Transverse colon (tissue), 4 donors: ENCODE measurements at places on chromosomes 11 and 22. TPM values are rescaled to one million over a fixed set of nuclear protein-coding genes. Genes with fewer than 3 reads are reported as not detected.

GRCh38 chr11:14546672-14547071 lies 26.5 kb upstream of the PSMA1 start:
- no peak for DNase-seq
- no peaks in the 10 kb centered on the region for H3K27me3 ChIP-seq
- no peak overlapping the region for H3K4me3 ChIP-seq
- peaks cover 37% of the 10 kb centered on the region for H3K4me1 ChIP-seq

- peaks cover 5% of the 10 kb centered on the region for H3K4me1 ChIP-seq
- H3K4me3 ChIP-seq = no peak overlapping the region
- H3K27ac ChIP-seq = no peak overlapping the region
- peaks cover 11% of the 10 kb centered on the region for H3K36me3 ChIP-seq
Measured at GRCh38 chr22:50218996-50219727, 18.4 kb downstream of the SELENOO start.

GRCh38 chr11:76659672-76660532 lies 10.6 kb downstream of the LRRC32 start:
- peak; percentile 5 for DNase-seq
- H3K4me1 ChIP-seq = peaks cover 22% of the 10 kb centered on the region
- H3K4me3 ChIP-seq = no peak overlapping the region
- no peaks in the 10 kb centered on the region for H3K36me3 ChIP-seq
- no peak overlapping the region for H3K27ac ChIP-seq

DNA sequence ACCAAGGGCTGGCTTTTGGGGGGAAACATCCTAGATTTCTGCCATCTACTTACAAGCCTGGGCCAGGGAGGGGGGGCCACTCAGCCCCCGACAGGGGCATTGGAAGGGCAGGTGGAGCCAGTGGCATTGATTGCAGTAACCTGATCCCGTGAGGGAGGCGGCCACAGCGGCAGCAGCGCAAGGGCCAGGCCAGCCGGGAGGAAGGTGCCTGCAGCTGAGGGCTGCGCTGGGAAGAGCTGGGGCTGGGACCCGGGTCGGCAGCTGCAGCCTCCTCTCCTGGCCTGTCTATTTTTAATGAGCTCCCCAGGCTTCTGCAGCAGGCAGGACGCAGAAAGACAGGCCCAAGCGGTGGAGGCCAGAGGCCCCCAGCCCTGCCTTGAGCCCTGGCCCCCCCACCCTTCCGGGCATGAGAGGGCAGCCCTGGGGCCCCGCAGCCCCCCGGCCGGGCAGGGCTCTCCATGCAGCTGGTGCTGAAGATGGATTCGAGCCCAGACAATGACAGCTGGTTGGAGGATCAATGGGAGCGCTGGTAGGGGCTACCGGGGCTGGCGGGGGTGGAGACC lies 10.6 kb downstream of the FREY1 start:
- no peak for DNase-seq
- H3K27me3 ChIP-seq = peaks cover 50% of the 10 kb centered on the region
- H3K27ac ChIP-seq = no peak overlapping the region
- no peaks in the 10 kb centered on the region for H3K36me3 ChIP-seq
- H3K4me1 ChIP-seq = peaks cover 3% of the 10 kb centered on the region
- no peak overlapping the region for H3K4me3 ChIP-seq

DNA sequence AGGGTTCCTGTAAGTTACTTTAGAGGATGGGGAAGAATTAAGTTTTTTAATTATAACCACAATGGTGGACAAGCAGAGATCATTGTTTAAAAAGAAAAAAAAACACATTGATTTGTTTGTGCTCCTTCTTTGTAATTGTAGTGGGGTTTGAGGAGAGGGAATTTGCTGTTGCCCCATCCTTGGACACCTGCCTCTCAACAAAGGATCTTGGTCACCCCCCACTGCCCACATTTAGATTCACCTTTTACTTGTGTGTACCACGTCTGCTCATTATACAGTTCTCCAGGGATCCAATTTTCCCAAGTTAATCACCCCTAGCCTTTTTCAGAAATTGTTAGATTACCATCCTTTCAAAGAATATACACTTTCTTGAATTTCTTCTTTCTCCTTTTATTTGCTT lies 53.0 kb downstream of the DNAJC24 start:
- no peak overlapping the region for H3K4me3 ChIP-seq
- no peaks in the 10 kb centered on the region for H3K4me1 ChIP-seq
- no peaks in the 10 kb centered on the region for H3K27me3 ChIP-seq
- DNase-seq = no peak
- no peaks in the 10 kb centered on the region for H3K36me3 ChIP-seq
- H3K27ac ChIP-seq = no peak overlapping the region

DNA sequence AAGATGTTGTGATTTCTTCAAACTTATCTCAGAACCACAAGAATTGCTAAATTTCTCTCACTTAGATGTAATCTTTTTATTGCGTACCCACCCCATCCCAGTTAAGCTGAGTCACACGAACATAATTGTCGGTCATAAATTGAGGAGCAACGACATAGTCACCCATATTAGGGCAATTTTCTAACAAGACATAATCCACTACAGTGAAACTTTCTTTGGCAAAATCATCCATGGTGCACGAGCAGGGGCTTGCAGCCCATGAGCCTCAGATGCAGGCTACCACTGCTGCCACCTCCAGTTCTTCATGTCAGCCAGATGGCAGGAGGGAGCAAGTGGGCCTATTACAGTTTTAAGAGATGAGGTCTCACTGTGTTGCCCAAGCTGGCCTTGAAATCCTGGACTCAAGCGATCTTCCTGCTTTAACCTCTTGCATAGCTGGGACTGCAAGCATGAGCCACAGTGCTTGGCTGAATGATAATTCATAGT lies 70.3 kb upstream of the GRK2 start:
- no peak overlapping the region for H3K4me3 ChIP-seq
- peak overlapping the region; percentile 7 for H3K27ac ChIP-seq
- peak; percentile 10 for DNase-seq
- no peaks in the 10 kb centered on the region for H3K27me3 ChIP-seq
- no peaks in the 10 kb centered on the region for H3K36me3 ChIP-seq

- DNase-seq = no peak
- H3K27me3 ChIP-seq = no peaks in the 10 kb centered on the region
- no peak overlapping the region for H3K27ac ChIP-seq
- no peaks in the 10 kb centered on the region for H3K36me3 ChIP-seq
Measured at GRCh38 chr11:1883346-1884302, 8.1 kb downstream of the PRR33 start.

DNA sequence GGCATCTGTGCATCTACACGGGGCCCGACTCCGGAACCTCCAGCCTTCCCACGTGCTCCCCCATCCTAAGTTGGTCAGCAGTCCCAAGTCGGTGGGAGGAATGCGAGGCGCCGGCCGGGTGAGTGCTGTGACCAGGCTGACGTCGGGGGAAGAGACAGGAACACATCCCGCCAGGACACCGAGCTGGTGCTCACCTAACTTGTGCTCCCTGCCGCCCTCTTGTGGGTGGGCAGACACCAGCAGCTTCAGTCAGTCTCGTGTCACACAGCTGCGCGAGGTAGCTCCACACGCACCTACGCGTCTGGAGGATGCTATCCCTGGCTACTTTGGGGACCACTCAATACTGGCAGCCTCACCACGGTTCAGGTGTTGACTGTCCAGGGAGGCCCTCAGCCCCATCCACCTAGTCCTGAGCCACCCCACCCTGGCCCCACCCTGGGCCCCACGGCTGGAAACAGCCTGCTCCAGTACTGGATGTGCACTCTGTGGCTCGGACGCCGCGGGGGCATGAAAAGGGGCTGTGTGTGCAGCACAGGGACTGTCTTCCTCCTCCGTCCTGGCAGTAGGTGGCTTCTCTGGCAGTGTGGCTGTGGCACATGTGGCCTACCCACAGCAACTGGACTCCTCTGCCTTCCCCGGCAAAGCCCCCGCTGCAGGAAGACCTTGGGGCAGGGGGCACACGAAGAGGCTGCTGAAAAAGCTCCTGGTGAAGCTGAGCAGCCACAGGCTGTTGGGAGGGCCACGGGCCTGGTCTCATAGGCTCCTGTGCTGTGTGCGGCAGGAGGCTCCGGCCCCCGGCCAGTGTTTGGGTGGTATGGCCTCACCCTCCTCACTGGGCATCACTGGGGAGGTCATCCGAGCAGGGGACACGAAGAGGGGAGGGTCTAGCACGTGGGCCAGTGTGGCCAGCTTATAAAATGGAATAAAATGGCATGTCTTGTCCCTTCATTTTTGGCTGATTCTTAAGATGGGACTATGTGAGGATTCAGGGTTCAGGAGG lies 11.2 kb upstream of the BID start:
- DNase-seq = peak; percentile 84
- no peaks in the 10 kb centered on the region for H3K27me3 ChIP-seq
- H3K4me3 ChIP-seq = no peak overlapping the region
- H3K27ac ChIP-seq = peak overlapping the region; percentile 71
- H3K4me1 ChIP-seq = peaks cover 24% of the 10 kb centered on the region
- H3K36me3 ChIP-seq = no peaks in the 10 kb centered on the region

GRCh38 chr11:32962016-32962415 lies 53.7 kb upstream of the DEPDC7 start:
- H3K36me3 ChIP-seq = peaks cover 8% of the 10 kb centered on the region
- no peaks in the 10 kb centered on the region for H3K27me3 ChIP-seq
- no peaks in the 10 kb centered on the region for H3K4me1 ChIP-seq
- no peak for DNase-seq

GRCh38 chr22:30017375-30018223 lies 62.7 kb upstream of the HORMAD2 start:
- no peak for DNase-seq
- no peaks in the 10 kb centered on the region for H3K27me3 ChIP-seq
- no peaks in the 10 kb centered on the region for H3K36me3 ChIP-seq
- no peak overlapping the region for H3K27ac ChIP-seq

DNA sequence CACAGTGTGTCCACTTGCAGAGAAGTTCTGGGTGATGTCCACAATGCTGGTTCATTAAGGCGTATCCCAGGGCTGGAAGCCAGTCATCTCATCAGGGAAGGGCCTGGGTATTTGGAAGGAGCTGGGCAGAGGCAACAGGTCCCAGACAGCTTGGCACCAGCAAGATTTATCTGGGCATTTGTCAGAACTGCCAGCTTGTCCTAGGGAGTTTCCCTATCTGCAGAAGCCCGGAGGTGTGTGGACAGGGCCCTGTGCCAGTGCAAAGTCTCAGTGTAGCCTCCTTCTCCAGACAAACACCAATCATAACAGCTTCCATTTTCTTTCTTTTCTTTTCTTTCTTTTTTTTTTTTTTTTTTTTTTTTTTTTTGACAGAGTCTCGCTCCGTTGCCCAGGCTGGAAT lies 125.3 kb upstream of the TIMP3 start:
- H3K27me3 ChIP-seq = no peaks in the 10 kb centered on the region
- no peaks in the 10 kb centered on the region for H3K4me1 ChIP-seq
- no peak overlapping the region for H3K4me3 ChIP-seq
- H3K27ac ChIP-seq = no peak overlapping the region
- H3K36me3 ChIP-seq = no peaks in the 10 kb centered on the region

GRCh38 chr11:105699203-105699602 lies 89.3 kb downstream of the GRIA4 start:
- no peaks in the 10 kb centered on the region for H3K27me3 ChIP-seq
- no peak for DNase-seq
- H3K36me3 ChIP-seq = no peaks in the 10 kb centered on the region
- no peak overlapping the region for H3K27ac ChIP-seq
- H3K4me3 ChIP-seq = no peak overlapping the region

DNA sequence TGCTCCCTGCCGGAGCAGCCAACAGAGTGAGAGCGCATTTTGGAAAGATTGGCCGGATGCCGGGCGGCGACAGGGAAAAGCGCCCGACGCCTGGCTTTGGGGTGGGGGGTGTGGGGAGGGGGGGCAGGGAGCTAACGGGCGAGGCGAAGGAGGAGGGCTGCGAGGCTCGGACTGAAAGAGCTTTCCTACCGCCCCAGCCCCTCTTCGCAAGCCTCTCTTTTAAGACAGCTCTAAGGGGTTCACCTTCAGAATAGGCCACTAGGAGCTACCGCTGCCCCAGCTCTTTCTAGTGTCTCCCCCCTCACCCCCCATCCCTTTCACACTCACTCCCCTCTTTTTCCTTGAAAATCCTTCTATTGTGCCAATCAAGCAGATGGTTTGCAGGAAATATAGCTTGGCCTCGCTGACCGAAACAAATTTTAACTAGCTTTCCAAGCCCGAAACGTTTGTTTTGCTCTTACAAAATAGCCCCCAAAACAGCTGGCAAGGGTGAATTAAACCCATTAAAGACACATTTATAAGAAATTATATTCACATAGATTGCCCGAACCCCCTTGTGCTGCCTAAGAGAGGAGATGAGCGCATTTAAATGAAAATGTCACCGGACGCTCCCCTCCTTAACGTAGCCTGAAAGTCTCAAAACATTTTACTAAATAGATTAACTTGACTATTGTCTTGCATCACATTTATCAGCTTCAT lies 3.7 kb upstream of the DBX1 start:
- no peak for DNase-seq
- peaks cover 17% of the 10 kb centered on the region for H3K4me1 ChIP-seq
- H3K27ac ChIP-seq = no peak overlapping the region
- H3K36me3 ChIP-seq = no peaks in the 10 kb centered on the region
- H3K27me3 ChIP-seq = peaks cover 96% of the 10 kb centered on the region

DNA sequence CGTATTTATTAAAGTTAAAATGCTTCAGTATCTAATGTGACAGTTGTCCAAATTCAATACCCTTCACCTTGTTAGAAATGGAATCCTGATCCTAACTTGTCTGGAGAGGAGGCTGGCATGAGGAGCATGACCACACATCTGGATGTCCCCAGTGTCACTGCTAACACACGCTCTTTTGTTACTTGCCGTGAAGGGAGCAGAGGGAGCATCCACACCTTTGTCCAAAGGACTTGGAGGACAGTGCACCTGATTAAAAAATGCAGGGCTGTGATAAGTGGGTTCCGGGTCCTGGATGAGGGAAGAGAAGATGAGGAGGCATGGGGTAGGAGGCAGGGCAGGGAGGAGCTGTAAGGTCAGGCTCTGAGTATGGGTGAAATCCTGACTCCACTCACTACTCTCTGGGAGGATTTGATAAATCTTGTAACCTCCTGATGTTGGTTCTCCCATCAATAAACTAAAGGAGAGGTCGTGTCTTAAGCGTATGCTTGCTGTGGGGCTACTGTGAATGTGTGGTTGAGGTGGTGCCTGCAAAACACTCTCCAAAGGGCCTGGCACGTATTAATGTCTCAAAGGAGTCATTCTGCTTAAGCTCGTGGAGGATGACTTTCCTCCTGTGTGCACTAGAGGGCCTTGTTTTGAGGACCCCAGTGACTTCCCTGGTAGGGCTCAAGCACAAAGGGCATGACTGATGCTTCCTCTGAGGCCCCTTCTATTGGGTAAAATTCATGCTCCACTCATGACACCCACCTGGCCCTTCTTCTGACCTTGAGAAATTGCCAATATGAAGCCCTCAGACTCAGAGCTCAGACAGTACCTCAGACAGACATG lies 16.8 kb upstream of the IGLL5 start:
- no peaks in the 10 kb centered on the region for H3K4me1 ChIP-seq
- no peaks in the 10 kb centered on the region for H3K27me3 ChIP-seq
- no peak for DNase-seq

Gene OR51B2
- not detected for total RNA-seq

Gene CNTF
- total RNA-seq = not detected

Gene MMP10
- total RNA-seq = 0.48 TPM

Gene ANO1
- 7.9 TPM for total RNA-seq
